D721Med (cell line): ENCODE measurements at places on chromosomes 12 and 14.

DNA sequence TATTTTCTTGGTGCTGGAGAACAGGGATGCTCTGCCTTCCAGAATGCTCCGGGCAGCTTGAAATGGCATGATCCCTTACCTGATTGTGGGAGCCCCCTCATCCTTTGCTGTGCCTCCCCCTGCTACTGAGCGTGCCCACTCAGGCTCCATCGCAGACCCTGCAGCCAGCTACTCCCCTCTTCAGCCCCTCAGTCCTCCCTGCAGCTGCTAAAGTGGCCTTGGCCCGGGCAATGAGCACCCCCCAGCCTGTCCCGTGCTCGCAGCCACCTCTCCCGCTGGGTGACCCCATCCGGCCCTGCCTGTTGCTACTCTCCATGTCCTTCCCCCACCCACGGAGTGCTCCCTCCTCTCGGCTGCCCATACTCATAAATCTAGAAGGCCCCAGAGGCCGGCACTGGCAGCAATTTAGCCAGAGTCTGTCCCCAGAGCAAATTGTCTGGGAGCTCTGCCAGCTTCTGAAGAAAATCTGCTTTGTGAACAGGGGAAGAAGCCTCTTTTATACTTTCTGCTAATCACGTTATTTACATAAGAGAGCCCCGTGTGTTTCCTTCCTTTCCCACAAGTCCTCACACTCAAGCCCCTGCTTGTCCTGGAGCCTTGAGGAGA is 143.7 kb upstream of the FRMD6 start:
- DNase-seq: no peak

GRCh38 chr12:76830436-76830835 is 48.4 kb downstream of the CSRP2 start:
- no peak for DNase-seq

- no peak for DNase-seq
Measured at GRCh38 chr12:85794531-85794930, 41.7 kb downstream of the RASSF9 start.

DNA sequence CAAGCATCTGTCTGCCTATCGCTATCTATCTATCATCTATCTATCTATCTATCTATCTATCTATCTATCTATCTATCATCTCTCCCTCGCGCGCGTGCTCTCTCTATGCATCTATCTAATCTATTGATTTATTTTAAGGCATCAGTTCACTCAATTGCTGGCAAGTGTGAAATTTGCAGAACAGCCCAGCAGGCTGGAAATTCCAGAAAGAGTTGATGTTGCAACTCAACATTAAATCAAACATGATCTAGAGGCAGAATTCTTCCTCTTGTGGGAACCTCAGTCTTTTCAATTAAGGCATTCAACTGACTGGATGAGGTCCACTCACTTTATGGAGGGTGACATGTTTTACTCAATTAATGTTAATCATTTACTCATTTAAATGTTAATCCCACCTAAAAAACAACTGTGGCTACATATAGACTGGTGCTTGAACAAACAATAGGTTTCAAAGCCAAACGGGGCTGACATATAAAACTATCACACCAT is 1210.8 kb downstream of the GALC start:
- DNase-seq: no peak

GRCh38 chr14:55756557-55756956 is 176.6 kb downstream of the KTN1 start:
- DNase-seq: no peak

DNA sequence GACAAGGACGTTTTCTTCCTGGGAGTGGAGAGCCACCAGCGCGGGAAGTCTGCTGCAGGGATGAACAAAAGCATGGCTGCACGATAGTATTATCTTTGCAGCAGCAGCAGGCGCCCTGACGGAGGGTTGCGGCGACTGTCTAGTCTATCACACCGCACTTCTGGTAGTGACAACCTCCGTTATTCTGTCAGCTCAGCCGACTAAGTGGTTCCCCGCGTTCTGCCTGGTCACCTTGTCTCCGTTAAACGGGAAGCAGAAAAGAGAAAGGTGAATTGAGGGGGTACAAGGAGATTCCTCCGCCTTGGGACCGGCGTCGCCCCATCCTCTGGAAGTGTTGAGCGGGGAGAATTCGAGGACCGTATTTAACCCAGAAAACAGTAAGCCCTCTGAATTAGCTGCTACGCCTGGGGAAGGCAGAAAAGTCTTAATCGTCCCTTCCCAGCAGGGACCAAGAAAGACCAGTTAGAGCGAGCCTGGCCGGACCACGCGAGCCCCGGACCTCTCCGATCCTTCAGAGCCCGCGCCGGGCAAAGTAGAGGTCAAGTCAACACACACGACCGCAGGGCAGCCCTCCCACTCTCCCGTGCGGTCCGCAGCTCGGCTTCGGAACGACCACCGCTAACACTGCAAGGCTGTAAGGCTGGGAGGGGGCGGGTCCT is 536 bp upstream of the DAAM1 start:
- no peak for DNase-seq

DNA sequence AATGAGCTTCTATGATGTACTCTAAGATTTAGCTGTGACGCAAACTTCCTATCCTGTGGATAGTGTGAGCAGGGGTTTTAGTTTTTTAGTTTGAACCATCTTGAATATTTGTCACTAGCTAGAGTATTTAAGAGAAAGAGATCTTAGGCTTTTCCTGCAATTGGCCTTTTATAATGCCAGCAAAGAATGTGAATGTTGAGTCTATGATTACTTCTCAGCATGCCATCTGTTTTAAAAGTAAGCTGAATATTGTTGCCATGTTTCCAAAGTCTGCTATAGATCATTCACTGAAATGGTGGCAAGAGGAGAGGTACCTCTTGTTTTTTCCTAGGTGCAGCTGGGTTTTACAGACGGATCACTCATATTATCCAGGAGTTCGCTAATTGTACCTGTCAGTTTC is 1783.6 kb upstream of the FLRT2 start:
- DNase-seq: no peak

DNA sequence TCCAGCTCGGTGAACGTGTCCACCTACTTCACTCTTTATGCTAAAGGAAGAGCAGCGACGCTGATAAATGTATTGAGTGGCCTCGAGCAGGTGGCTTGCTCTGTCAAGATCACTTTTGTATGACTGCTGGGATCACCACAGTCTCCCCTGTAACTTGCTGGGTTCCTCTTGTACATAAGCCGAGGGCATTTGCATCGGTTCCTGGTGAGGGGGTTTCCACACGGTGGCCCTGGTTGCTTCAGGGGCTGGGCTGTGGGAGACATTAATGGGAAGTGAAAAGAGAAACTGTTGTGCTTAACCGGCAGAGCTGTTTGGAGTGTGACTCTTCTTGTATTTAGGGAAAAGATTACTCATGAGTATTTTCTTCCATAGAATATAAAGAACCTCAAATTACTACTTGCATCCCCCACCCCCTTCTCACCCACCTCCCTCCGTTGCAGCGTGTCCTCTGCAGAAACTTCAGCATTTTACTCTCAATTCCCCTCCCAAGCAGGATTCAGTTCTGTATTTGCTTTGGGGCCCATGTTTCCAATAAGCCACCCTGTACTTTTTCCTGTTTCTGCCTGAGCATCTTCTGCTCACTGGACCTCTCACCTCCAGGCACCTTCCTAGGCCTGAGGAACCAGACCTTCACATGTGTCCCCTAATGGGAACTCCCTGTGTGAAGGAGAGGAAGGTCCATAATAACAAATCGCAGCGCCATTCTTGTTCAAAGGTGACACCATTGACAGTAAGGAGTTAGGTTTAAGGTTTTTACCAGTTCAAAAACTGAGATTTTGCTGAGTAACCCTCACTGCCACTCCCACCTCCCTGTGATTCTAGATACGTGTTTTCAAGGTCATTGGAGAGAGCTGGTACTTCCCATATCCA is 187.0 kb downstream of the ETV6 start:
- DNase-seq: no peak

- no peak for DNase-seq
Measured at GRCh38 chr14:85426068-85426935, 103.6 kb upstream of the FLRT2 start.

DNA sequence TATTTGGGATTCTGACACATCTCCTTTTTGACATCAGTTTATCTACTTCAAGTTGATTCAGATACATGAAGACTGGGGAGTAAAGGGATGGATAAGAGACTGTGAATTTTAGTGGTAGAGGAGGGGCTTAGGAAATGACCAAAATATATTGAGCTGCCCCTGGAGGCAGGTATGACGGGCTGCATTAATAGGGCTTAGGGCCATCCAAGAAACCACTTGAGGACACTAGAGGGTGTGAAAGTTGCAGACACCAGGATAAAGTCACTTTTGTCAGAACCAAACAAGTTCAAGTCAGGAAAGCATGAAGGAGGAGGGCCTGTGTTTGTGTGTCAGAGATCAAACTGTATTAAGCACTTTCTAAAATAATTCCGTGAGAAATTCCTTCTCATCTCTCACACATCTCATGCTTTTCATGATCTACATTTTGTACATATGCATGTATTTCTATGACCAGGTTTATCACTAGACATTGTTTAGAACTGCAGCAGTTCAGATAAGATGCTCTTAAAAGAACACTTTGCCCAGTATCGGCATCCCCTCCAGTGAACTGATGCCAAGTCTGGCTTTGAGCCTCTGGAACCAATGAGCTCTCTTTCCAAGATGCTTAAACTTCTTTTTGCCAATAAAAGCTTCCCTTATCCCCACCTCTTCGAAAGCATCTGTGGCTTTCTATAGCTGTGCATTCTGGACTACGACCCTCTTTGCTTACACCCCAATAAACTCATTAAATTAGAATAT is 136.9 kb downstream of the SLC38A1 start:
- no peak for DNase-seq

DNA sequence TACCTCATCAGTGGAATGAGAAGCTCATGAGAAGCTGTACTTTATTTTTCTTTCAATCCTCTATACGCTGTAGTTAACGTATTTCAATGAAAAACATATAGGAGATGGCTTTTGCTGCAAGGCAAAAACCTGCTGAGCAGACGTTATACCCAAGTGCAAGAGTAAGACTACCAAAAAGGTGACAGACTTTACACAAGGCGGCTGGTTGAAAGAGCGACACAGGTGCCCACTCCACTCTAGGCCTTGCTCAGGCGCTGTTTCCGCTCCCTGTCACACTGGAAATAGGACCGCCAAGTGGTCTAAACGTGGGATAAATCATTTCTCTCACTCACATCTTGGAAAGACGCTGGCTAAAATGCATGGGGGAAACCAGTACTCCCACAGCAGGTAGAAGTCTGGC is 54.5 kb downstream of the PPP2R5C start:
- DNase-seq: no peak

DNA sequence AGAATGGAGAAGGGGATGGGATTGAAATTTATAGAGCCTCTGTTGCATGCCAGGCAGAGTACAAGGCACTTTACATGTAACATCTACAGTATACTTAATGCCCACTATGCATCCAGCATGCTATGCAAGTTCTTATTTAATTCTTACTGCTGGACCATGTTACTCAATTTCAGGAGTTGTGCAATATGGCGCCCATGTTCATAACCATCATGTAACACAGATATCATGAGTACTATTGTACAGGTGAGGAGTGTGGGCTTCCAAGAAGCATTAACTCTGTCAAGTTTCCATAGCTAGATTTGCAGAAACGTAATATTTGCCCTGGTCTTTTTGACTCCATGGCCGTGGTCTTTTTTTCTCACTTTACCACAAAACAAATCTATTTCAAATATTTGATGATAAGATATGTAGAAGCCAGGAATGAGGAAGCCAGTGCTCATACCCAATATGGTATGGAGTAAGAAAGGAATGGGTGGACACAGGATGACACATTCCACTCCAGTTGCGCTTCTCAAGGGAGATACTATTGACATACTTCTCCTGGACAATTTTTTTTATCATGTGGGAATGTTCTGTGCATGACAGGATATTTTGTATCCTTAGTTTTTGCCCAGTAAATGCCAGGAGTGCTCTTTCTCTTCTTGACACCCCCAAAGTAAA is 191.8 kb downstream of the C12orf75 start:
- no peak for DNase-seq

DNA sequence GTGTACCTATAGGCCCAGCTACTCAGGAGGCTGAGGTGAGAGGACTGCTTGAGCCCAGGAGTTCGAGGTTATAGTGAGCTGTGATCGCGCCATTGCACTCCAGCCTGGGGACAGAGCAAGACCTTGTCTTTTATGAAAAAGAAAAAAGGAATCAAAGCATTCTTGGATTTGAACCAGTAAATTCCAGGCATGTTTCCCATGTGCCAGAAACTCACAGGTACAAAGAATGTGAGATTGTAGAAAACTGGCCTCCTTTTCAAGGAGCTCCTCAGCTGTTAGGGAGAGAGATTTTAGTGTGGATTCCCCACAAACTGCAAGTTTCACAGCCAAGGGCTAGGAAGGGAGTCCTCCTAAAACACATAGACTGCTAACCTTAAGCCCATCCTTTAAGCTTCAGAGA is 95.0 kb downstream of the FOXN4 start:
- DNase-seq: no peak

DNA sequence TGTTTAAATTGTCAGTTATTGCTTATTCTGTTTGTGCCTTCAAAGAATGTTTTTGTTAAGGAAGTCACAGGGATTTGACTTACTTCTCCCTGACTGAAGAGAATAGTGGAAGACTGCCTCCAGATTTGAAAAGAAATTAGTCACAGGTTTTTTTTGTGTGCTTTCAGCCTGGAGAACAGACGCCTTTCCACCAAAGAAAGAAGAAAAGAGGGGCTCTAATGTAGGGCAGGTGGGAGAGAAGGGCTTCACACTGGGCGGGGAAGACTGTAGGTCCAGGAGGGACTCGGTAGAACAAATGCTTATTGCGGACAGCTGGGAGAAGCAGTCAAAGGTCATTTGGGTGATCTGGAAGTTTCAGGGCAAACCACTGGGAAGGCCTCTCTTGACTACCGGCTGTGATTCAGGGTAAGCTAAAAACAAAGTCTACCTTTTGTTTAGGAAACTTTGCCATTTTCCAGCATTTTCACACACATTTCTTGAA is 76.8 kb downstream of the SAMD4A start:
- no peak for DNase-seq

GRCh38 chr12:31651893-31652521 is 7.5 kb upstream of the ETFBKMT start:
- no peak for DNase-seq

DNA sequence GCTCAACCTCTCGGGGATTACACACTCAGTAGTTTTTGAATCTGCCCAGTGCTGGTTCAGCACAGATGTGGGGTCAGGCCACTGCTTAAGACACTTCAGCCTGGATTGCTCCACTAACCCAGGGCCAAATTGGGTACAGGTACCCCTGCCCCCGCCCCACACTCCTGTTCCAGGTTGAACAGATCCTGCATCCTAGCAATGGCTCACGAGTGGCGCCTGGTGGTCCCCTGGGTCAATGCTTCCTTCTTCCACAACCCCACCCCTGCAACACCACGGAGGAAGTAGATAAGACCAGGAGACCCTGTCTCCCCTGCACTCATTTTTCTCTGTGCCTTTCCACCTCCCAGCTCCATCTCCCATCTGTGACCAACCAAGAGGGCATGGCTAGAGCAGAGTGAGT is 108.4 kb downstream of the ESRRB start:
- DNase-seq: no peak

DNA sequence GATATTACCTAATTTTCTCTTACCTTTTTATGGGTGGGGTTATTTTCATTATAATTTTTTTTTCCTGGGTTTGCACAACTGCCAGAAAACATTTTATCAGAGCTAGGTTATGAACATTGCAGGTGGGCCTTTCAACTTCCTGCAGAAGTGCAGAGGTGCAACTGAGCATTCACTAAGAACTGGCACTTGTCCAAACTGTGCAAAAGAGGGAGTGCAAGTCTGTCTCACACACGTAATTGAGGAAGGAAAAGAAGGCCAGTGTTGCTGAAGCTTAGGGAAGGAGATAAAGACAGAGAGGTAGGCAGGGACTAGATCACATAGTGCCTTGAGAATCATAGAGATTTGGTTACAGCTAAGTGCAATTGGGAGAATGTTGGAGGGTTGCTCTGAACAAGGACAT is 14.1 kb upstream of the AMN1 start:
- DNase-seq: no peak

- DNase-seq: no peak
Measured at GRCh38 chr14:89621009-89621421, 204.0 kb upstream of the FOXN3 start.
